ENCODE measurements at places on chromosomes 4 and X. TPM values are rescaled to one million over a fixed set of nuclear protein-coding genes. Genes with fewer than 3 reads are reported as not detected.

The XG gene
- polyA plus RNA-seq, result 0.76 TPM

The DDX53 gene
- polyA plus RNA-seq, result 0.23 TPM

DNA sequence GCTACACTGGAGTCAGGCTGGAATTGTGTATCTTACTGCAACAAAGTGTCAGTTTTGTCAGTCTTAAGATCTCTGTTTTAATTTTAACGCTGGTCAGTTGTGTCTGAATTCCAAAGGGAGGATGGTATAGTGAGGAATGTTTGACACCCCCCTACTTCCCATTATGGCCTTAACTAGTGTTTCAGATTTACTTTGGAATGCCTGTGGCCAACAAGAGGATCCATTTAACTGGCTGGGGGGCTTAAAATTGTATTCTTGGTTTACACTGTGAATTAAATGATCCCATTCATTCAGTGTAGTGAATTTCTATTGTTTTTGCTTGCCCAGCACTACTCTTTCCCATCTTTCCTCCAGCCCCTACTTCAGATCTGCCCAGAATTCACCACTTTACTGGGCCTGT lies 75.8 kb upstream of the IQCM start:
- no peaks in the 10 kb centered on the region for H3K27me3 ChIP-seq
- H3K27ac ChIP-seq, result no peak overlapping the region
- no peak for DNase-seq
- no peaks in the 10 kb centered on the region for H3K36me3 ChIP-seq
- H3K4me1 ChIP-seq, result no peaks in the 10 kb centered on the region
- H3K4me3 ChIP-seq, result no peak overlapping the region

GRCh38 chrX:107360788-107361360 lies 88.6 kb upstream of the FRMPD3 start:
- H3K36me3 ChIP-seq, result no peaks in the 10 kb centered on the region
- H3K4me1 ChIP-seq, result no peaks in the 10 kb centered on the region

DNA sequence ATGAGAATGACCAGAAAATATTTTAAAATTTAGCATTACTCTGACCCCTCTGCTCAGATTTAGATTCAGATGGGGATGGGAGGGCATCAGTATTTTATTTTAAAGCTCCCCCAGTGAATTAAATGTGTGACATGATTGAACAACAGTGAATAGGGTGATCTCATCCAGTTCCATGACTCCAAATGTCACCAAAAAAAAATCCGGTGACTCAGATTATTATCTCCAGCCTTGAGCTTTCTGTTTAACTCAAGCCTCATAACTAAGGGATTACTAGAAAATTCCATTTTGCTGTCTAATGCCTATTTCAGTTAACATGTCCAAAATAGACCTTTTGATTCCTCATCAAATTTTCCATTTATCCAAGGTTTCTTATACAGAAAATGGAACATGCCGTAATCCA lies 121.8 kb upstream of the TMEM47 start:
- no peak for DNase-seq
- H3K27me3 ChIP-seq, result no peaks in the 10 kb centered on the region
- H3K4me1 ChIP-seq, result no peaks in the 10 kb centered on the region
- H3K4me3 ChIP-seq, result no peak overlapping the region

DNA sequence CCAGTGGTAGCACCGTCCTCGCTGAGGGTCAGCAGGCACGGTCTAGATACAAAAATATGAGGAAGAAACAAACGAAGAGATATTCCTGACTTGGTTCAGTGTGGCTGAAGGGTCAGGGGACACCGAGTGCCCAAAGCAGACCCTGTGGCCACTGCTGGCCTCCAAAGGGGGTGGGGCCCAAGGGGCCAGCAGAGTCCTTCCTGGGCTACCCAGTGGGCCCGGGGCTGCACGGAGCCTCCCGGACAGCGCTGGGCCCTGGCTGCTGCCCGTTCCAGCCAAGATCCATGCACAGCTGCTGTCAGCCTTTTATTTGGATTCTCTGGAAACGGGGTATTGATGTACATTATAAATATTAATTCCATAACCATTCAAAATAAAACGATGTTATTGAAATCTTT lies 20.4 kb downstream of the NELFA start:
- peaks cover 60% of the 10 kb centered on the region for H3K36me3 ChIP-seq
- peaks cover 31% of the 10 kb centered on the region for H3K4me1 ChIP-seq
- no peak overlapping the region for H3K4me3 ChIP-seq
- no peaks in the 10 kb centered on the region for H3K27me3 ChIP-seq

- peak; percentile 22 for DNase-seq
- no peak overlapping the region for H3K27ac ChIP-seq
- H3K4me3 ChIP-seq, result no peak overlapping the region
- no peaks in the 10 kb centered on the region for H3K36me3 ChIP-seq
These were observed 7.6 kb downstream of the PLXNB3 start for GRCh38 chrX:153771415-153772315.

- H3K4me1 ChIP-seq, result no peaks in the 10 kb centered on the region
- no peak overlapping the region for H3K27ac ChIP-seq
- no peaks in the 10 kb centered on the region for H3K36me3 ChIP-seq
- H3K4me3 ChIP-seq, result no peak overlapping the region
These were observed 26.7 kb downstream of the OTC start for GRCh38 chrX:38379088-38379487.

The CYSLTR1 gene
- polyA plus RNA-seq, result not detected

GRCh38 chrX:107675823-107676555 lies 47.7 kb downstream of the PRPS1 start:
- H3K27ac ChIP-seq, result no peak overlapping the region
- peaks cover 38% of the 10 kb centered on the region for H3K27me3 ChIP-seq
- no peak for DNase-seq
- H3K4me3 ChIP-seq, result peak overlapping the region; percentile 45
- H3K4me1 ChIP-seq, result no peaks in the 10 kb centered on the region

The PHOX2B gene
- 2.2 TPM for polyA plus RNA-seq

GRCh38 chr4:79528241-79528706 lies 120.2 kb upstream of the GK2 start:
- no peak overlapping the region for H3K4me3 ChIP-seq
- no peaks in the 10 kb centered on the region for H3K27me3 ChIP-seq
- DNase-seq, result no peak
- no peaks in the 10 kb centered on the region for H3K36me3 ChIP-seq

GRCh38 chr4:139501527-139501926 lies 47.6 kb downstream of the RAB33B start:
- no peak overlapping the region for H3K4me3 ChIP-seq
- no peaks in the 10 kb centered on the region for H3K36me3 ChIP-seq
- no peaks in the 10 kb centered on the region for H3K4me1 ChIP-seq
- no peaks in the 10 kb centered on the region for H3K27me3 ChIP-seq
- H3K27ac ChIP-seq, result no peak overlapping the region

The PDK3 gene
- 2.5 TPM for polyA plus RNA-seq

The MAGEC1 gene
- polyA plus RNA-seq, result 22.2 TPM

GRCh38 chr4:105568584-105568983 lies 16.2 kb downstream of the ARHGEF38 start:
- H3K4me3 ChIP-seq, result no peak overlapping the region
- H3K4me1 ChIP-seq, result no peaks in the 10 kb centered on the region
- DNase-seq, result no peak
- H3K36me3 ChIP-seq, result no peaks in the 10 kb centered on the region
- H3K27me3 ChIP-seq, result no peaks in the 10 kb centered on the region
- H3K27ac ChIP-seq, result no peak overlapping the region

Data from SK-N-SH (cell line).